ENCODE measurements at places on chromosomes 11 and 22.

DNA sequence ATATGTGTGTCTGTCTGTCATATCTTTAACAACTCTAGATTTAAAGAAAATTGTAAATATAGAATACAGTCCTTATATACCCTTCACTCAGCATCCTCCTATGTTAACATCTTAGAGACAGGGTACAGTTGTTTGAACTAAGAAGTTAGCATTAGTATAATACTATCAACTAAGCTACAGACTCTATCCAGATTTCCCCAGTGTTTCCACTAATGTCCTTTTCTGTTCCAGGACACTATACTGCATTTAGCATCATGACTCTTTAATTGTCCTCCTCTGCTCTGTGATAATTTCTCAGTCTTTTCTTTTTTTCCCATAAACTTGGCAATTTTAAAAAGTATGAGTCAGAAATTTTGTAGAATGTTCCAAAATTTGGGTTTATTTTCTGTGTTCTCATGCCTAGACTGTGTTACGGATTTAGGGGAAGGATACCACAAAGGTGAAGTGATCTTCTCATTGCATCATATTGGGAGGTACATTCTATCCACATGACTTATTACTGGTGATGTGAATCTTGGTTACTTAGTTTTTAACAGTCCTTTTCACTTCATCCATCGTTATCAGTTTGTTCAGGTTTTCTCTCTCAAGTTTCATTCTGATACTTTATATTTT lies 168.4 kb downstream of the SBF2 start:
- DNase-seq: no peak

DNA sequence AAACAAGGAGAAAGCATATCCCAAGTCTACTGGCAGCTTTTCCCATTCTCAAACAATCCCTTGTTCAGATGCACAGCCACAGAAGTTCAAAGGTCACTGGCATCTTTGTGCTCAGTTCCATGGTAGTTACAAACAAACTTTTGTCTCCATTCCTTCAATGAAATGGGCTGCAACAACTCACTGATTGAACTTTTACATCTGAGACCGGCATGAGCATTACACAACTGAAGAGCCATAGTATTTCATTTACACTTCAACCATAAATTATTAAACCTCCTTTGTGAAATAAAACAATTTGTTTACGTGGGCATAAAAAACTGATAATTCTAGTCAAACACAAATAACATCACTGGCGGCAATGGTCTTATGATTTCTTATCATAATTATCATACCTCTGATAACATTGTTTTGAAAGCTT lies 67.8 kb upstream of the ARHGAP32 start:
- DNase-seq: no peak

DNA sequence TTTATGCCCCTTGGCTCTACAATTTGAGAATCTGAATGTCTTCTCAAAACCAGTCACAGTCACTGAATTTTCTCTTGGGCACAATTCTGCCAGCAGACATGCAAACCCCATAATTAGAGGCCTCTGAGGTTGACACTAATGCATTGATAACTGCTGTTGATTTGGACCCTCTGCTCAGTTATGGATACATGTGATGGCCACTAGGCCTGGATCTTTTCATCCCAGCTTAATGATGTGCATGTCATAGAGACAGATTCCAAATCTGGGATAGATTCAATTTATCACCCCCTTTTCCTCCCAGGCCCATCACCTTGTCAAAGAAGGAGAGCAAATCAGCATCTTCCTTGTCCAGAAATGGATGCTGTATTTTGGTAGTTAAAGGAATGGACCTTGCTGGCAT lies 92.2 kb downstream of the C11orf91 start:
- no peak for DNase-seq

DNA sequence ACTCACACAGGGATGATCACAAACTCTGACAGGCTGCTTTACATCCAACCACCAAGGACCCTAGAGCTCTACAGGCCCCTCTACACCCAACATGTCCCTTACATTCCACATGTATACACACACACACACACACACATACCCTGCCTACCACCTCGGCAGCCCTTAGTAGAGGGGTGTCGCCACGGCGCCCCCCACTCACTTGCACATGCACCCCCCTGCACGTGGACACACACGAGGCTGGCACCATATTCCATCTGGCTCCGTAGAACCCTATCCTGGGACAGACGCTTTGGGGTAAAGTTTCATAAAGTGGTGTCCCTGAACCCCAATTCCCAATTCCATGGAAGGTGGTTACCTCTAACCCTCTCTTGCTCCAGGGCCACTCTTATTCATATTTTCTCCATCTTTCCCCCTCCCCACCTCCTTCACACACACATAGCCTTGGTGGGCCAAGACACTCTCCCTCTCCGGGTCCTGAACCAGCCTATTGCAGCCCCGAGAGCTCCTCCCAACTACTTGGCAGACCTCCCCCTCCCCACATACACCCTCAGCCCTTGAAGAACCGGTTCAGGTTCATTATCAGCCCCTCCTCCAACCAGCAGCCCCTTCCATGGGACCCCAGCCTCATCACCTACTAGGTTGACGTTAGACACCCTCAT lies 809 bp downstream of the PDE2A start:
- no peak for DNase-seq

GRCh38 chr11:59267736-59268475 lies 55.2 kb upstream of the MPEG1 start:
- DNase-seq: no peak

GRCh38 chr22:29093501-29094300 lies 20.9 kb downstream of the KREMEN1 start:
- no peak for DNase-seq

- DNase-seq: no peak
These were observed 13.5 kb downstream of the MS4A6A start for GRCh38 chr11:60169264-60169915.

DNA sequence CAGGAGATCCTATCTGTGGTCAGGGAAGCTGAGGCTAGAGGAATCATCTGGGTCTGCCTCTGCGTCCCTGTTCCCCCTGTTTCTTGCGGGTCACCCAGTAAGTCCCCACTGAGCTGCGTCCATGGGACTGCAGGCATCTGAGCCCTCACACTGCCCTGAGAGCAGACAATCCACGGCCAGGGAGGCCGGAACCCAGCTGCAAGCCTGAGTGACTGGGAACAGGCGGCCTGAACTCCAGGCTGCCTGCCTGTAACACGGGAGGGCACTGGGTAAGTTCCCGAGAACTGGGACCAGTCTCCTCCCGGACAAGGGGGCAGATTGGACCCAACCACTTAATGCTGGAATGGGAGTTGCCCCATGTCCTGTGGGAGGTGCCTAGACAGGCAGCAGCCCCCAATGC lies 727.4 kb downstream of the BRD1 start:
- no peak for DNase-seq

DNA sequence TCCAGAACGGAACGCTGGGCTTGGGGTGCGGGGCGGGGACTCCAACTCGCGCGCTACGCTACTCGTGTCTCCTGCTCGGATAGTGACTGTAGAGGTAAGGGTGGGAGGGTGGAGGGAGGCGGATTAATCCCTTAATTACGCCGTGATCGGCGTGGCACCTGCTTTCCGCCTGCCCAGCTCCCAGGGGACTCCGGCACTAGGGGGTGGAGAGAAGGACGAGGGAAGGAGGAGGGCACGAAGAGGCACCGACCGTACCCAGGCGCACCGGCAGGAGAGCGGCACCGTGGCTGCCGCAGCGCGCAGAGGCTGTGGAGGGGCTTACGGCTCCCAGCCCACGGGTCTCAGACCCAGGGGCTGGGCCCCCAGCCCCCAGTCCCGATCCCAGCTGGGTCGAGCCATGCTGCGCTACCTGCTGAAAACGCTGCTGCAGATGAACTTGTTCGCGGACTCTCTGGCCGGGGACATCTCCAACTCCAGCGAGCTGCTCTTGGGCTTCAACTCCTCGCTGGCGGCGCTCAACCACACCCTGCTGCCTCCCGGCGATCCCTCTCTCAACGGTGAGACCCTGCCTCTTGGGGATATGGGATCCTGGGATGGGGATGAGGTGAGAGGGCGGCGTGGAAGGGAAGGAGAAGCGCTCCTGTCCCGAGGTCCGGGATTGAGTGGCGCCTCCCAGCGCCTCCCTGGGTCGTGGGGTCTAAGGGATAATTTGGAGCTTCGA lies at the start of gene ROBO3:
Gene ROBO3 (plus strand): TSS at position 252 of the 721 bp plus-strand sequence. CDS start 146 bp downstream, at position 398.
- peak; percentile 55 for DNase-seq

GRCh38 chr22:48554893-48555572 lies 1272.6 kb downstream of the BRD1 start:
- DNase-seq: no peak

DNA sequence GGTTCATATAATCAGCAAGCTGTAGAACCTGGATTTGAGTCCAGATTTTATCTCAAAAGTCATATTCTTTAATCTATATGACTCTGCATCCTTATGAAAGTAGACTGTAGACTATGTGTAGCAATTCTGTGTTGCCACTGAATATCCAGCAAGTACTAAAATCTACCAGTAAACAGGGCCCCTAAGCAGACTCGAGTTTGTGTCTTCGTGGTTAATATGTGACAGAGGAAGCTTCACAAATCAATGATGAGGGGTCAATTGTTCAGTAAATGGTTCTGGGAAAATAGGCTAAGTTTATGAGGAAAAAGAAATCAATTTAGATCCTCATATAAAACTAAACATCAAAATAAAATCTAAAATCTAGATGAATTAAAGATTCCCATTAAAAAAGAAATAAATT lies 648.5 kb upstream of the KIRREL3 start:
- no peak for DNase-seq

DNA sequence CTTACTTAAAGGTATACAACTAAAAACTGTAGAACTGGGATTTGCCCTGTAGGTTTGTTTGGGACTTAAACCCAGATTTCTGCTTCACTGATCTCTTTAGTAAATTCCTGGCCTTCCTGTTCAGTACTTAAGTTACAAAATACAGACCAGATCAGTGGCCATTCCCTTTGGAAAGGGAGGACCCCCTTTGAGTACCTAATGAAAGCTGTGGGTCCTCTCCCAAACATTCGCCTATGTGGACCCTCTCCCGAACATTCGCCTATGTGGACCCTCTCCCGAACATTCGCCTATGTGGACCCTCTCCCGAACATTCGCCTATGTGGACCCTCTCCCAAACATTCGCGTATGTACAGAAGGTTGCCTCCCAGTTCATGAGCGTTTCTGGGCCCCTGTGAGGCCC lies 10.3 kb downstream of the L3MBTL2 start:
- no peak for DNase-seq

DNA sequence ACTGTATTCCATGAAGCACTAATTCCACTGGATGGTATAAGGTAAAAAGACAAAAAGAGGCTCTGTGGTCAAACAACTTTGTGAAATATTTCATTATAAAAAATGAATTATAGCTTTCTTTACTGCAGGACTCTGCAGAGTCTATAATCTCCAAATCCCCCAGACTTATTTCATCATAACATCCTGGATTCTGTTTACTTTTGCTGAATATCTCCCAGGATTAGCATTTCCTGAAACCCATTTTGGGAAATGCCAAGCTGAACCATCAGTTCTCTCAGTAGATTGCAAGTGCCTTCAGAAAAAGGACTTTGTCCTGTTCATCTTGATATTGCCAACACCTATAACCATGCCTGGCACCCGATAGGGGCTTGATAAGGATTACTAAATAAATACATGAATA lies 7.9 kb downstream of the PAMR1 start:
- DNase-seq: no peak

DNA sequence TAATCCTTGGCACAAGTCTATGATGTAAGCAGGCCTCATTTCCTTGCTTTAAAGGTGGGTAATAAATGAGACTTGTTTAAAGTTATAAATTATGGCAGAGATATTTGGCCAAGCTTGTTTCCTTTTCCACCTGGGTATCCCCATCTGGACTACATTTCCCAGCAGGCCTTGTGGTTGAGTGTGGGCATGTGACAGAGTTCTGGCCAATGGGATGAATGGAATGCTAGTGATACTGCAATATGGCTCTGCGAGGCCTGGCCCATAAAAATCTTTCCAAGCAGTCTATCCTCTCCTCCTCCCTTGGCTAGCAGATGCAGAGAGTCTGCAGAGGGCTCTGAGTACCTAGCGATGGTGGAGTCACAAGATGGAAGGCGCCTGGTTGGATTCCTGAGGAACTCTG lies 102.5 kb downstream of the TIMP3 start:
- DNase-seq: no peak

GRCh38 chr22:21958360-21959273 lies 6.0 kb upstream of the PPM1F start:
- DNase-seq: no peak

GRCh38 chr11:117970400-117971024 lies 15.7 kb upstream of the IL10RA start:
- DNase-seq: no peak

GRCh38 chr11:111548525-111548924 lies 8.0 kb downstream of the LAYN start:
- no peak for DNase-seq

DNA sequence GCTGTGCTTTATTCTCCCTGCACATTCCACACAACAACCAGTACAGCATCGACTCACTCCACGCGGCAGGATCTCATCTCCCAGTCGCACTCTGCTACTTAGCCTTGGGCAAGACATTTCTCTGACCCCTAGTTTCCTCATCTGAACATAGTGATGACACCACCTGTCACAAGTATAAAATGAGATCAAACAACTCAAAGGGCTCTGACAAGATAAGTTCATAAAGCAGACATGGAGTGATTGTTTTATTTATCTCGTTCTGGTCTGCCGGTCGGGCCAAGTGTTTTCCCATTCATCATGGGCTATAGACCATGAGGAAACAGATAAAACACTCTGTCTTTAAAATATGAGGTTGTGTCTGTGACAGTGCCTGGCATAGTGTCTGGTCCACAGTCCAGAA lies 35.0 kb downstream of the DSCAML1 start:
- no peak for DNase-seq

- DNase-seq: no peak
These were observed 631.4 kb upstream of the LUZP2 start for GRCh38 chr11:23865341-23865975.

- DNase-seq: peak; percentile 74
These were observed 20.1 kb downstream of the TMEM218 start for GRCh38 chr11:125091247-125091876.

GRCh38 chr22:32478994-32479393 lies 4.4 kb downstream of the FBXO7 start:
- DNase-seq: no peak

GRCh38 chr22:21652547-21653545 lies 10.7 kb downstream of the SDF2L1 start:
- no peak for DNase-seq

- DNase-seq: no peak
These were observed 35.5 kb downstream of the USP28 start for GRCh38 chr11:113839842-113840241.

- peak; percentile 16 for DNase-seq
These were observed 42.6 kb upstream of the SMCO4 start for GRCh38 chr11:93585758-93586157.

GRCh38 chr11:70029115-70029860 lies 48.8 kb upstream of the ANO1 start:
- no peak for DNase-seq

GRCh38 chr11:114080219-114080618 lies 20.7 kb downstream of the ZBTB16 start:
- DNase-seq: no peak

DNA sequence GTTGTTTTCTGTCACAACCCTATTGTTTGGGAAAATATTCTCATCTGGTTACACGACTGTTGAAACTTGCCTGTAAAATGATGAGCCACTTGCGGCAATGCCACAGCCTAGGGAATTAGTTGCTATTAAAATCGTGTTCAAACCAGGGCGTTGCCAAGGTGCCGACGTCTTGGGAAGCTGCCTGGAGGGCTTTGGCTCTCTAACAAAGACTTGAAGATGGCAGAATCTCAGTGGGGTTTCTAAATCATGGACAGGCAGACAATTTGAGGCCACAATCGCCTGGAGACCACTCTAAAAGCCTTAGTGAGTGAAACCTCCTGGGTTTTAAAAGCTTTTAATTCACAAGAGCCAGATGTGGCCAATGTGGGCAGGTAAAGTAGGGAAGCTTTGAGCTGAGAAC lies 117.2 kb upstream of the BMAL1 start:
- no peak for DNase-seq

- DNase-seq: no peak
These were observed 10.5 kb downstream of the TPST2 start for GRCh38 chr22:26579331-26579886.
